Stimulated activated CD8-positive, alpha-beta memory T cell treated with anti-CD3 and anti-CD28 coated beads, Interleukin-7, amount 100 ng/mL, for 4 hours (primary cell): ENCODE measurements at places on chromosomes 12 and 14.
A peak's percentile ranks its signal among the peaks of the same experiment; 100 is the strongest.

DNA sequence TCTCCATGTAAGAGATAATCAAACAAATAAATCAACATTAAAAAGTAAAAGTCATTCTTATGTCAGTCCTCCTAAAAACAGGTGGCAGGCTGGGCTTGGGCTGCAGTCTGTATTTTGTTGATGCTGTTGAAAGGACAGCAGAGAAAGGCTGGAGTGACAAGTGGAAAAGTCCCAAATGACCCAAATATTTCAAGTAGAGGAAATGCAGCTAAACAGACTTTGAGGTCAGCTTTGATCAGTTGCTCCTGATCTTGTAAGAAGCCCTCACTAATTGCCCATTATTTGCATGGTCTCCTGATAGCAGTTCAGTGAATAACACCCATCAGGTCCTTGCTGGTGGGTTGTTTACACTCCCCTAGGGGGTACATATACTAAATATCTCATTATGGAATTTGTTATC, 24.9 kb downstream of the TBX3 start:
- no peak for DNase-seq

DNA sequence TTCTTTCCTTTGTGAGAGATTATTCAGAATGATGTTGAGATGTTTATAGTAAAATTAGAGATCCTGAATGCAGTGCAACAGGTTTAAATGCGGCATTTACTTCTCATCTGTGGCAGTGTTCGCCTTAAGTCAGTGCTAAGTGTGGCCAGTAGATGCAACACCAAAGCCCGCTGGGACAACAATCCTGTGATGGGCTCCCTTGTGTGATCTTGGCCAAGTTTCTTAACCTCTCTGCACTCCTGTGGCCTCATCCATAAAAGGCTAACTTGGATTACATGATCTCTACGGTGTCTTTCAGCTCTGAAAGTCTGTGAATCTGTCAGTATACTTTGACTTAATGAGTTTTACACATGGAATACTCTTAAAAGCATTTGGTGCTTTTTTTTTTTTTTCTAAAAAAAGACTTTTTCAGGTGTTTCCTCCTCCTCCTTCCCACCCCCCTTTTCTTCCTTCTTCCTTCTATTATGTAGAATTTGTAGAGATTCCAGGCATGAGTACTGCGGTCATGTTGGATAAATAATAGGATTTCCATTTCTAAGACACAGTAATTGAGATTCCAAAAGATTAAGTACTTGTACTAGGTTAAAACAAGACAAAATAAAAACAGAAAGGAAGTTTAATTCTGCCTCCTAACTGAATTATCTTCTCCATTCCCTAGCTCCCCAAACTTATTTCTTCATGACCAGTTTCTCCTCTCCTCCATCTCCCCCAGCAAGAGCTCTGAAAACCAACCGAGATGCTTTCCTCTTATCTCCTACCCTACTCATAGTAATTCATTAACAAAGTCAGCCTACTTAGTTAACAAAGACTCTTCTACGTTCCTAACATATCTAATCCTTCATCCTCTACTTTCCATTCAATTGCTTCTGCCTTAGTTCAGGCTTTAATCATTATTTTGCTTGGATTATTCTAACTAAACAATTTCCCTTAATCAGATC, 42.2 kb upstream of the NAV3 start:
- no peak for DNase-seq

DNA sequence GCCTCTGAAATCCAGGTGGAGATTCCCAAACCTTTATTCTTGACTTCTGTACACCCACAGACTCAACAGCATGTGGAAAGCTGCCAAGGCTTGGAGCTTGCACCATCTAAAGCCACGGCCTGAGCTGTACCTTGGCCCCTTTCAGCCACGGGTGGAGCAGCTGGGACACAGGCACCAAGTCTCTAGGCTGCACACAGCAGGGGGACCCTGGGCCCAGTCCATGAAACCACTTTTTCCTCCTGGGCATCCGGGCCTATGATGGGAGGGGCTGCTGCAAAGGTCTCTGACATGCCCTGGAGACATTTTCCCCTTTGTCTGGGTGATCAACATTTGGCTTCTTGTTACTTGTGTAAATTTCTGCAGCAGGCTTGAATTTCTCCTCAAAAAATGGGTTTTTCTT, 32.0 kb downstream of the EIF2S3B start:
- DNase-seq, result no peak

DNA sequence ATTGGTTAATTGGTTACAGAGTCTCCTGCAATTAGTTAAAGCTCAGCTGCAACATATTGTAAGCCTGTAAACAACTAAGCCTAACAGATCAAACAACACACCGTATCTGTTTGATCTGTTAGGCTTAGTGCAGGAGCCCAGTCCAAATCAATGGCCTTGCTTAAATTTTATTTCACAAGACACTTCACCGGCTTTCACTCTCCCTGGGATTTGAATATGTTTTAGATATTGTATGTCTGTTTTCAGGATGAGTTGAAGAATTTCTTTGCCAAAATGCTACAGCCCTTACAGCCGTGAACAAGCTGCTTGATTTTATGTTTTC, 5.5 kb upstream of the RNASE1 start:
- DNase-seq, result no peak

- DNase-seq, result peak; percentile 53
These were observed 1.3 kb downstream of the BAZ2A start for GRCh38 chr12:56628671-56629458.

DNA sequence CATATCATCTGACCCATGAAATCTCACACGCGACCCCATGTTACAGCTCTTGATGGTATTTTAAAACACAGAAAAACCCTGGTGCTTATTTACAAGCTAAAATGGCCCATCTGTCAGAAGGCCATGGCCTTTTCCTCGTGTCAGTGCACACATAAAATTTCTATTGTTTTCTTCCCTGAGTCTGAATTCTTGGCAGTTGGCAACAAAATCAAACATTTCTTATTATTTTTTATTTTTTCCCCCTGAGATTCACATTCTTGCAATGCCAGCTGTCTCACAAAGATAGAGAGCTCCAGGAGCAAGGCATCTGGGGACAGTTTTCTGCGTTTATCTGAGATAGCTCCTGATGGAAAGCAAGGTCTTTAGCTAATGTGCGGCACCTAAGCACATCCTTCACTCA, 818.1 kb upstream of the TMEM132C start:
- no peak for DNase-seq

DNA sequence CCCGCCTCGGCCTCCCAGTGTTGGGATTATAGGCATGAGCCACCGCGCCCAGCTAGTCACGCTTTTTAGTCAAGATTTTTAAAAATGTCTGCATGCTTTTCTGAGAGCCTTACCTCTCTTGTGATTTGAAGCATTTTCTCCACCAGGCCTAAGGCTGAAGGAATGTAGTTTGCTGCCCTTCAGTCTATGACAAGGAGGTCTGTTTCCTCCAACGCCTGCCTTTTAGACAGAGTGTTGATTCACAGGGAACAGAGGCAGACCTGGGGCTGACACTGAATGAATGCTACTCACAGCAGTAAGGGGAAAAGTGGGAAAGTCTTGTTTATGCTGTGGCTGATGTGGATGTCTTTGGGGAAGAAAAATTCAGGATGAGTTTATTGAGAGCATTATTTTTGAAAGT, 27.2 kb upstream of the MDM2 start:
- no peak for DNase-seq

DNA sequence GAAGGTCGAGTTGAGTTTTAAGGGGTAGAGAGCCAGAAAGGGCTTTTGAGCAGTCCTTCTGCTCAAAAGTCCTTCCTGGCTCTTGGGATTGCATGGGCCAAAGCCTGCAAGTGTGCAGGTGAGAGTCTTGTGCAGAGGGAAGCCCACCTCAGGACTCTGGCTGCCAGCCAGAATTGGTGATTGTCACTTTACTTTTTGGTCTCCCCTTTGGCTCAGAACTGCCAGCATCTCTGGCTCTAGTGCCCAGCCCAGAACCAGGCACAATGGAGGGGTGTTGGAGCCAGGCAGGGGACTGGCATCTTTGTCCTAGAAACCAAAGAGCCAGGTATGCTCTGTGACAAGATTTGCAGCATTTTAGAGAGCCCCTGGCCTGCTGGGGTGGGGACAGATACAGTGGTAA, 23.5 kb downstream of the FAM222A start:
- no peak for DNase-seq

- no peak for DNase-seq
These were observed 81.9 kb downstream of the NINJ2 start for GRCh38 chr12:581321-581720.

DNA sequence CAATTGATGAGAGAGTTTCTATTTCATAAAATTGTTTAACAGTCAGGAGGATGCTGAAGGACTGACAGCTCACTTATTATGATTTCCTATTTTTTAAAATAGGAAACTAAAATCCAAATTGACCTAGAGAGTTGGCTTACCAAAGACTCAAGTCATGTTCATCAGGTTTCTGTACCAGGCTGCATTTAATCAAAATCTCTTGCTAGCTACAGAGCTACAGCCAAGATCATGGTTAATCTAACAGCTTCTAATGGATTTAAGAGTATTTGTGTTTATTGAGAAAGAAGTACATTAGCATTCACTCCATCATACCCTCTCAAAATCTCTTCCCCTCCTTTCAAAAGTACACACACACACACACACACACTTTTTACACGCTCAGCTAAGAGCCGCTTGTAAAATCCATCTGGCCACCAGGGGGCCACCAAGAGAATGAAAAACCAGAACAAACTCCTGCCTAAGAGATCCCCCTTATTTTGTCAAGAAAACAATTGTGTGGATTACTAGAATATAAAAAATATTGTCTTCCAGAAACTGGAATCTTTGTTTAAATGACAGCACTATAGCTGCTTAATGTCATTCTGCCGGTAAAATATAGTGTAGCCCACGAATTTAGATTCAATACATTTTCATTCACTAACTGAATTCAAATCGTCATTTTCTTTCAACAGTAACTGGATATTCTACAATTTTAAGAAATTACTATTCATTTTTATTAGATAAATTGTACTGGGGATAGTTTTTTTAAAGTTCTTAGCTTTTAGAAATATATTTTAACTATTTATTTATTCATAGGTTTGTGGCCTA, 334.0 kb downstream of the BTG1 start:
- DNase-seq, result peak; percentile 61

- DNase-seq, result no peak
These were observed 426.0 kb downstream of the FUT8 start for GRCh38 chr14:65838565-65838964.

DNA sequence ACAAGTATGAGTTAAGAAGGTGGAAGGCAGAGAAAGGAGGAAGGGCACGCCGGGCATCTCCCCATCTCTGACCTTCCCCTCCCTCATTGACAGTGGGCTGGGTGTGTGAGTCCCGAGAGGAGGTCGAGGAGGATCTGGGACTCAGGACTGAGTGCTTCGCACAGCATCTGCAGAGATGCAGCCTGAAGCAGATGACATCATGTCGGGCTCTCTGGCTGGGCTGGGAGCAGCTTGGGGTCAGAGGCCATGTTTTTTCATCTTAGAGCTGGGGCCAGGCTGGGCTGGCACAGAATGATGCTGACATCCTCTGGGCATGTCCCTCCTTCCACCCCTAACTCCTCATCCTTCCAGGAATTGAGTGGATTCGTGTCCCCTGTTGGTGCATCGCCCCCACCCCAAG, 43.5 kb downstream of the CMKLR1 start:
- no peak for DNase-seq

DNA sequence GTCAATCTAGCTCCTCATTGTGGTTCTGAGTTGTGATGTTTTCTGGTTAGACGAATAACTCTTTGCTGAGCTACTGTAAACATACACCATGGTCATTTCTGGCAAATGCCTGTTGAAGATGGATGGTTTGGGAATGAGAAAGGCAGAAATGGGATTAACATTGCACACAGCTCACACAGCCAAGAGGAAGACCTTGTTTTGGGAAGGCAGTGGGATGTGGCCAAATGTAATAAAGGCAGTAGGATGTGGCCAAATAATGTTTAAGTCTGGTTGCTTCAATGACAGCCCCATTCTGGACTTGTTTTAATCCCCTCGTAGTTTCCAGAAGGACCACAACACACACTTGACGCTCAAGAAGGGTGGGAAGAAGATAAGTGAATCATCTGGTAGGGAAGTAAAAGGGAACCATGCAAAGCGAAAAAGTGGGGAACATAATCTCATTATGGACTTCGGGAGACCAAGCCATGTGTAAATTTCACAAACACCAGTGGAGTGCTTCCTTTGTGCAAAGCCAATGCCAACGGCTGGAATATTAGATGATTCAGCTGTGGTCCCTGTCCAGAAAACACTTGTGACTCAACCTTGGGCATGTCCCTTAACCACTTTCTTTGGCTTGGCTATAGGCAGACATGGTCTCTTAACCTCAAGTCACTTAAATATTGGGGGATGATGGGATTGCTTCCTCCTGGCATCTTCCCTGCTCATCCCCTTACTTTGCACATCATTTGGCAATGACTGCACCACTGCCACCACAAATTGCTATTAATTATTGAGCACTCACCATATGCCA, 284.4 kb upstream of the CRY1 start:
- no peak for DNase-seq

GRCh38 chr14:54838931-54839512, 63.6 kb downstream of the GCH1 start:
- DNase-seq, result no peak

- DNase-seq, result no peak
These were observed 174.2 kb downstream of the SSPN start for GRCh38 chr12:26369588-26369987.

GRCh38 chr12:43551279-43551970, 578 bp downstream of the ADAMTS20 start:
- DNase-seq, result no peak

- DNase-seq, result no peak
These were observed 240.1 kb upstream of the SRRM4 start for GRCh38 chr12:118741194-118741593.

GRCh38 chr12:27297566-27297965, 35.1 kb upstream of the BMAL2 start:
- DNase-seq, result no peak

GRCh38 chr12:23055004-23055403, 430.0 kb downstream of the ETNK1 start:
- no peak for DNase-seq

DNA sequence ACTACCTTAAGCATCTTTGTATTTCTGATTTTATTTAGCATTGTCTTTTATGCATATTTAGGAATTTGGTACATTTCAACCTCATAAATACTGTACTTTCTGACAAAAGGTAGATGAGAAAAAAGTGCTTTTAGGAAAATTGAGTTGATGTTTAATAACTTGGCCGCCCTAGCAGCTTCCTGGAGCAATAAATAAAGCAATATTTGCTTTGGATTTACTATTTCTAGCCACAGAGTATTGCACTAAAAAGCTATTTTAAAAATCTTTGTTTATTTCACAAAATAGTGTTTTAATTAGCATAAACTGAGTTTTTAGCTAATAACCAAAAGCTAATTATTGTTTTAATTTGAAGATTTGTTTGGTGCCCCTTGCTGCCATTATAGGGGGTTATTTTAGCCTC, 9.5 kb downstream of the PAPOLA start:
- no peak for DNase-seq

DNA sequence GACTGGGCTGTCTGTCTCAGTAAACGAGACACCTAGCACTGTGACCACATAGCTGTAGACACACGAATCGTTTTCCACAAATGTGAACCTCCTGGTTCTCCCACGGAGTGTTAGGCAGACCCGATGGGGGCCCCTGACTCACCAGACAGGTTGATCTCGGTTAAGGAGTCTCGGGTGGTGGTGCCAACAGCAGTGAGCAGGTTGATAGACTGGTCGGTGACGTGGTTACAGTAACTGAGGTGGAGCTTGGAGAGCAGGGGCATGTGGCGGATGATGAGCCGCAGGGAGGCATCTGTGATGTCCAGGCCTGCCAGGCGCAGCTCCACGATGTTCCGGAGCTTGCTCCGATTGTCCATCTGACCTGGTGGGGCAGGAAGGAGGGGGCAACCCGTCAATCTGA, 39.8 kb downstream of the RNF34 start:
- DNase-seq, result no peak
